SHP77 (cell line): ENCODE measurements at places on chromosomes 2 and 18.

- no peak for DNase-seq
Measured at GRCh38 chr18:5309888-5310470, 14.5 kb upstream of the ZBTB14 start.

- DNase-seq: no peak
Measured at GRCh38 chr2:149441255-149441654, 110.9 kb downstream of the LYPD6 start.

DNA sequence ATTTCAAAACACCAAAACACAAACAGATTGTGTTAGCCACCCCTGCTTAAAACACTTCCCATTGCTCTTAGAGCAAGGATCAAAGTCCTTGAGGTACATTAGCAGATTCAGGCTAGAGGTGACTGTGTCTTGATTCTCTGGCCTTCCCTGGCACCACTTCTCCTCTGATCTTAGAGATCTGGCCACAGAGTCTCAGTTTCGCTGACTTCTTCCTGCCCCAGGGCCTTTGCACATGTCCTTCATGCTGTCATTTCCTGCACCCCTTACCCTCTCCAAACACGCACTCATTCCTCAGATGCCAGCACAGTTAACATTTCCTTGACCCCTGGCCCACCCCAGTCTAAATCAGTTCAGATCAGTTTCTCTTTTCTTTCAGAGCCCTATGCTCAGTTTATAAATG, 16.9 kb downstream of the CXCR4 start:
- no peak for DNase-seq

DNA sequence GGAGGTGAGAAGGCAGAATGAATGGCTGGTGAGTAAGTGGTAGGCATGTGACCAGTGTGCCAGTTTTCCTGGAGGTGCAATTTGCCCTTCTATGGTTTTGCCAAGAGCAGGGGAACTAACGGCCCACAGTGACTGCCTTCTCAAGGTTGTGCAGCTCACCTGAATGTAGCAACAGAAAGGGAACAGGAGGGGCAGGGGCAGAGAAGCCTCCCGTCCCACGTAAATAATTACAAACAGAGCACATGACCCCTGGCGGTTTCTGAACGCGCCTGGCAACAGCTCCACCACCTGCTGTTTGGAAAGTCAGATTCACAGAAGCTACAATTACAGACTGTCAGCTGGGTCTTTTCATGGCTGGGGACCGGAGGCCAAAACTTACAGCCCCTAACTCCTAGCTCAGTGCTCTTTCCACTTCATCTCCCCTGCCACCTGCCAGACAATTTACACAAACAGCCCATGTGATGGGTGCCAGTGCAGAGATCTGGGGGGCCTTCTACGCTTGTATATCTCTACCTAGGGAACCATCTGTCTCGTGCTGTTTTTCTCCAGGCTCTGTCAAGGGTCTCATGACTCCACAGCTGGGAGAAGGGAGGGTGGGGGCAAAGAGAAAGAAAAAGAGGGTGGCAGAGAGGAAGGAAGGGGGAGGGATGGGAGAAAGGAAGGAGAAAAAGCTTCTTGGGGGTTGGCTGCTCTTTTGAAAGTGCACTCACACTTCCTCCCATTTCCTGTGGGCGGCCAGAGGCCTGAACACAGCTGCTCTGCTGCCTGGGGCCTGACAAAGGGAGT, 69.6 kb downstream of the POLR1A start:
- DNase-seq: peak; percentile 78

- DNase-seq: no peak
Measured at GRCh38 chr18:63472380-63472779, 4.4 kb upstream of the SERPINB5 start.

DNA sequence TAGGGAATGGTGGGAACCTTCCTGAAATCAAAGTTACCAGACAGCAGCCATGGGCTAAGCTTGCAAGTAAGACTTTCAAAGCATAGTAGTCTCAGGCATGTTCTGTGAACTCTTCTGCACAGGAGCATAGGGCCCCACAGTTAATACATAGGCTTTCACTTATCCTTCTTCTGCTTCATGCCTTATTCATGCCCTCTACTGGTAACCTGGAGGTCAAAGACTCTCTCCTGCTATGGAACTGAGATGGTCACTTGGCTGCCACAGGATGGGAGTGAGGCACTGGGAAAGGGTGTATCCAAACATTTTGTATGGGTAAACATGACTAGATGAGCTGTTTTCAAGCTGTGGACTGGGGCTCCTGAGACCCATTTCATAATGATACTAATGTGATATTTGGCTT, 49.1 kb upstream of the ZNF638 start:
- peak; percentile 20 for DNase-seq
